Cardiac septum (tissue), 1 donor: ENCODE measurements at places on chromosomes 2 and 18. TPM values are rescaled to one million over a fixed set of nuclear protein-coding genes. Genes with fewer than 3 reads are reported as not detected.

GRCh38 chr18:58103339-58103985 is 59.4 kb downstream of the NEDD4L start:
- no peak for DNase-seq

DNA sequence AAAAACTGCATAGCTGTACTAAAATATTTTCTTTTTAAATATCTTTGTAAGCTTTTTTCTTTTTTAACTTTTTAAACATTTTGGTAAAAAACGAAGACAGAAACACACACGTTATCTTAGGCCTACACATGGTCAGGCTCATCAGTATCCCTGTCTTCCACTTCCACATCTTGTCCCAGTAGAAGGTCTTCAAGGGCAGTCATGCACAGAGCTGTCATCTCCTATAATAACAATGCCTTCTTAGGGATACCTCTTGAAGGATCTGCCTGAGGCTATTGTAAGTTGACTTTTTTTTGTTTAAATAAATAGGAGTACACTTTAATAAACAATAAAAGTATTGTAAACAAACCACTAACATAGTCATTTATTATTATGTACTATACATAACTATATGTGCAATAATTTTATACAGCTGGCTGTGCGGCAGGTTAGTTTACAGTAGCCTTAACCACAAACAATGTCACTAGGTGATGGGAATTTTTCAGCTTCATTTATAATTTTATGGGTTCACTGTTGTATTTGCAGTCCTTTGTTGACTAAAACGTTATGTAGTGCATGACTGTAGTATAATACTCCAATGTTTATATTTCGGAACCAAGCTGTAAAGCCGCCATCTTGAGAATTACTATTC is 124.4 kb downstream of the MAP4K4 start:
- DNase-seq = no peak

KLHL41 gene
- total RNA-seq = 90.5 TPM

FKBP7 gene
- total RNA-seq = 6.5 TPM

DNA sequence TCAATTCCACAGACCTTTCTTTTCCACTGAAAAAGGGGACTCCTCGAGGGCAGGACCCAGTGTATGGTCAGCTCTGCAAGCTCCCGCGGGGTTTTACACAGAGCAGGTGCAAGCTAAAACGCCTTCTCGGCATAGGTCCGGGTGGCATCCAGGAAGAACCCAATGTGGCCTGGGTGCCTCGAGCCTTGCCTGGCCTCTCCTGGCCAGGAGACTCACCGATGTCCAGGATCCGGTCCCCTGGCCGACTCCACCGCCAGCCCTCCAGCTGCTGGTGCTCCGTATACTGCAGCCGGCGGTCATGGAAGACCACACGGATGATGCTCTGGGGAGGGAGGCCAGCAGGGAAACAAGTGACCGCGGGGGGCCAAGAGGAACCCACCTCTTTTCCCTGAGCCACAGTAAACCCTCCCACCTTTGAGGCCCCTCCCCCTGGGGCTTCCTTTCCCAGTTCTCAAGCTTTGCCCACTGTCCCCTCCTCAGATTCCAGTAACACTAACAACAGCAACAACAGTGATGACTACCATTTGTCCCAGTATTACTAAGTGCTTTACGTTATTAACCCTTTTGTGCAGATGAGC is 36.1 kb downstream of the TFCP2L1 start:
- DNase-seq = peak; percentile 20

ALK gene
- total RNA-seq = not detected

- no peak for DNase-seq
These were observed 18.1 kb downstream of the LPIN2 start for GRCh38 chr18:2994603-2995432.

ATP6V1B1 gene
- total RNA-seq = 0.43 TPM

STPG4 gene
- total RNA-seq = not detected

- no peak for DNase-seq
These were observed 357.6 kb downstream of the RAD51AP2 start for GRCh38 chr2:17160594-17160993.

- DNase-seq = no peak
These were observed 143.3 kb upstream of the KLHL29 start for GRCh38 chr2:23241611-23242245.

DNA sequence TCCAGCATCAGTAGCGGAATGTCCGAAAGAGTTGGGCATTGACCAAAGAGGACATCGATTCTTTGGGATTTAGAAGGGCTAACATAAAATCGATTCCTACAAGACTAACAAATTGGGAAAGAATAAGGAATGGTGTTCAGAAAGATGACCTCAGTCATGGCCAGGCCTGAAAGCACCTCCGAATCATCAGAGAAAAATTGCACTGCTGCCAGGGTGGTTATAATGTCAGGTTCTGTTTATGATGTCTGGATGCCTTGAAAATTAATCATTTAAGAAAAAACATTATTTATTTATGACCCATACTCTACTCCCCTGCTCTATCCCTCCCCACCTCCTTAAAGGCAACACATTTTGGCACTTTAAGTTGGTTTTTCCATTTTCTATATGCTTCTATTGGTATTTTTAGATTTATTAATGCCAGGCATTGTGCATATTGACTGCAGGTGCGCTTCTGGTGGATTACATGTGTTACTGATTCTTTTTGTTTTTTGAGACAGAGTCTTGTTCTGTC is 104.7 kb downstream of the MYCN start:
- no peak for DNase-seq

- DNase-seq = no peak
These were observed 91.2 kb downstream of the VRK2 start for GRCh38 chr2:58137856-58138255.

DNA sequence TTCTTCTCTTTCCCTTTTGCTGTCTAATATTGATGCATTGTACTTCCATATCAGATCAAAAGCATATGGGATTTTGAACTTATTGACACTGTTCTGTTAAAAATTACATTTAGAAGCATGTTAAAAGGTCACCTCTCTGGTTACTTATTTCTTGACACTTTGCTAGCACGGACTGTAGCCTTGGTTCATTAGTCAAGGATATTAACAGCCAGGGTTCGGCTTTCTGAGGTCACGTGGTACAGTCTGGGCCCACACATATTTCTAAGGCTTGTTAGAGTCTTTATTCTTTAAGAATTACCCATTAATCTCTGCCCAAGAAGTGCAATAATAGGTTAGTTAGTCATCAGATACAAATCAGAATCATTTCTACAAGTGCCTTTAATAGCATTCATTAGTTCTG is 1035.8 kb upstream of the FANCL start:
- DNase-seq = no peak

GRCh38 chr2:25323042-25323514 is 18.6 kb downstream of the DNMT3A start:
- DNase-seq = no peak

DSEL gene
- total RNA-seq = 3.4 TPM

- DNase-seq = peak; percentile 88
These were observed 124.7 kb downstream of the CABLES1 start for GRCh38 chr18:23259701-23260681.

- DNase-seq = no peak
These were observed 43.0 kb downstream of the KIF3C start for GRCh38 chr2:25939257-25939668.

CXCR1 gene
- 1.9 TPM for total RNA-seq

- no peak for DNase-seq
These were observed 39.2 kb downstream of the TNP1 start for GRCh38 chr2:216820709-216821108.

DNAH7 gene
- 0.32 TPM for total RNA-seq

GRCh38 chr2:195471163-195471562 is 185.9 kb upstream of the SLC39A10 start:
- DNase-seq = no peak

DNA sequence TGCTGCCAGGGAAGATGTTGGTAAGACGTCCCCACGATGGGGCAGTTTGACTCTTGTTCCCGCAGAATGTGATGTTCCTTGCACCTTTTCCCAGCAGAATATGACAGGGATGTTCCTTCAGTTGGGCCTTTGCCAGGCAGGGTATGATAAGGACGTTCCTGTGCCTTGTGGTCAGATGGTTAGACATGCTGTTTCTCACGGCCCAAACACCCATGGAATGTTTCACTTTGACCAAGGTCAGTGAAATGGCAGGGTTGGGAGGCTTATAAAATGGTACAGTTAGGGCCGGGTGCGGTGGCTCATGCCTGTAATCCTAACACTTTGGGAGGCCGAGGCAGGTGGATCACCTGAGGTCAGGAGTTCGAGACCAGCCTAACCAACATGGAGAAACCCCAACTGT is 40.3 kb upstream of the YPEL5 start:
- DNase-seq = peak; percentile 58

DNA sequence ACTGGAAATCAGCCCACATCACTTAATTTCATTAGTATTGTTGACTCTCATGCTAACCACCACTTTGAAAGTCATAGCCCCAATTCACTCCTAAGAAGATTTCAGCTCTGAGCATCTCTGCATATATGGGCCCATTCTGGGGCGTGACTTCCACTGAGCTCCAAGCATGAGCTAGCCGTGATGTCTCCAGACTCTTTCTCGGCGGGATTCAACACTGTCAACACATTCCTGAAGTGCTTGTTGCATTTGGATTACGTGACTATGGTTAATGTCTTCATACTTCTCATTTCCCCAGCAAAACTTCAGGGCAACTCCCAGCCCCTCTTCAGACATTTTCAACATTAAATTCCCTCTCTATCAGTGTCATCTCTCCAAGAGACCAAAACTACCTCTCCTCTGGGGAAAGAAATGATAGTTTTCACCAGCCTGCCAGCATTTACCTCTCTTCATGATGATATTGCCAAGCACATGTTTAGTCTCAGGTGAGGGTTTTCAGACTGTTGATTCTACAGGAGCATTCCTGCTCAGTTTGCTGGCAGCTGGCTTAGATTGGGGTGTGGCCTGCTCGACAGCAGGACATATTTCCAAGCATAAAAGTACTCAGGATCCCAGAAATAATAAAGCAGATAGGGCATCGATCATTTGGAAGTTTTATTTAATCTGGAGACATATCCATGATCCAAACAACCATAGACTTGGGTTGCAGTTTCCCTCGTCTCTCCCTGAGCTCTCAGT is 81.7 kb downstream of the FEZ2 start:
- DNase-seq = no peak

SYT4 gene
- not detected for total RNA-seq

DNA sequence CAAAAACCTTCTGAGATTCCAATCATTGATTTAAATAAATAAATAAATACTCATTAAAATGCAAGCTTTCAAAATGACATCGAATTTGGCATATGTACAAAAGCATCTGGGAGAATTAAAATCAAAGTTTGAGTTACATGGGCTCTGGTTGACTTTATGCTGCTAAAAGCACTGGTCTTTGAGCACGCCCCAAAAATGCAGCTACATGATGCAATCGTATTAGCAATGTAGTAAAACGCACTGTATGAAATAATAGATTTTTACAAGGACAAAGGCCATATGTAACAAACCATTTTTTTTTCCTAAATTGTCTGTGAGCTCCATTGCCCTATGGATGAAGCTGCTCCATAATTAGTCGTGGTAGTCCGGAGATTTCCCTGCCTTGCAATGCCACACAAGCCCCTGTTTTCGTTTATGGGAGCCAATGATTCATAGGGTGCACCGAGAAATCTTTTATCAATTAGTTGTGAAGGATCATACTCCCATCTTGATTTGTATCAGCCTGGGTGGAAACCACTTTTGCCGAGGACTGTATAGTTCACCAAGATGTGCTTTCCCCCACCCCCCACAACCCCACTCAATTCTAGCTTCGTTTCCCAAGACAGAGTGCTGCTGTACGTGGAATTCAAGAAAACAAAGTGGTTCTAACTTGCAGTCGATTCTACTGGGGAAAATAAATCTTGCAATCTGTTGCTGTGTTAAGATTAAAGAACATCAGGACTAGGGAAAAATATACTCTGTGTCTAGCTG is 268.4 kb downstream of the IRS1 start:
- no peak for DNase-seq

GRCh38 chr2:69151931-69152330 is 139.0 kb downstream of the ANTXR1 start:
- DNase-seq = no peak

TMEM198 gene
- total RNA-seq = 1.8 TPM

DNA sequence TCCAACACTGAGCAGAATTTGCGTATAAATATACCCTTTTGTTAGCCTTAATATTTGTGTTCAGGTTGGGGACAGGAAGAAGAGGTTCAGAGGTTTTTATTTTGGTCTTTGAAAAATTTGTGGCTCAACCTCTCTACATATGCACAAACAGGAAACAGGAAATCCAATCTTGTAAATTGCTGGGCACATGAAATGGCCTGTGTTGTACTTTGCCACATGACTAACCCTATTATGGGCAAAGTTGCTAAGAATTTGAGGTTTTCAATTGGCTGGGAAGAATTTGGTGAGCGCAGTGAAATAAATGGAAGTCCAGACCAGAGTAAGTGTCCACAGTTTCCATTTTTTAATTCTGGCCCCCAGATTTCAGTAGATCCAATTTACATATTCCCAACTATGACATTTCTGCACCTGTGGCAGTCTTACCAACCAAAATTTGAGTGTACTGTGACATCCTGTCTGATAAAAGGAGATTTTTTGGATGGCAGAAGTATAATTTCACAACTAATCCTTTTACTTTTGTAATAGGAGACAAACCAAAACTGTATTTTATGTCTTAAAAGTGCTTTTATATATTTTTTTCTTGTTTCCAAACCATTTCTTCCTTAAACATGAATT is 63.6 kb downstream of the COX7A2L start:
- no peak for DNase-seq

GRCh38 chr2:64128943-64129391 is 15.3 kb downstream of the PELI1 start:
- DNase-seq = no peak

PFN4 gene
- 1.0 TPM for total RNA-seq

DNA sequence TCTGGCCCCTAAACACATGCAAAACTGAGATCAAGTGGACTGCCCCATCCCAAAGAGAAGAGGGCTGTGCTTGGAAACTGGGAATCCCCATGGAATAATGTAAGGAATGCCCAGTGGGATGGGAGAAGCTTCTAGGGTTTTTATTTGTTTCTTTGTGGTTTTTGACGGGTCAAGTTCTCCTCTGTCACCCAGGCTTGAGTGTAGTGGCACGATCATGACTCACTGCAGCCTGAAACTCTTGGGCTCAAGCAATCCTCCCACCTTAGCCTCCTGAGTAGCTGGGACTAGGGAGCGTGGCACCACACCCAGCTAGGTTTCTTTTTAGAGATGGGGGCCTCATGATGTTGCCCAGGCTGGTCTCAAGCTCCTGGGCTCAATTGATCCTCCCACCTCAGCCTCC is 101.7 kb upstream of the ZSWIM2 start:
- no peak for DNase-seq

GRCh38 chr2:54635554-54636152 is 87.8 kb upstream of the EML6 start:
- DNase-seq = no peak

- no peak for DNase-seq
These were observed at the start of gene LIPG for GRCh38 chr18:49561289-49562193. Gene LIPG (plus strand): TSS chr18:49562057. CDS start chr18:49562309, 252 bp downstream.

- DNase-seq = no peak
These were observed 353.8 kb upstream of the SALL3 start for GRCh38 chr18:78625847-78626246.
